ENCODE measurements at places on chromosomes 3 and 15. TPM values are rescaled to one million over a fixed set of nuclear protein-coding genes. Genes with fewer than 3 reads are reported as not detected.

SPTSSB gene
- not detected for total RNA-seq

DNA sequence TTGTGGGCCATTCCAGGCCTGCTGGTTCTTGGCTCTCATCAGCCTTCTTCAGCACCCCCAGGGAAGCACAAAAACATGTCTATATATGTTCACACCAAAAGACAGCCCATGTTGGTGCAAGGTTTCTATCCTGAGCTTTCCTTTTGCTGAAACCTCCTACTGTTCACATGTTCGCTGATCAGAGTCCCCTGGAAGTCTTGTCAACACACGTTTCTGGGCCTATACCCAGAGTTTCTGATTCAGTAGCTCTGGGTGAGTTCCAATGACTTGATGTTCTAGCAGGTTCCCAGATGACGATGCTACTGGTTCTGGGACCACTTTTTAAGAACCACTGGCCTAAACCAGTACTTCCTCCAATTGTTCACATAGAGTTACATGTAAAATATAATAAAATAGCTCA, 46.0 kb downstream of the SUCNR1 start:
- no peaks in the 10 kb centered on the region for H3K4me1 ChIP-seq
- H3K4me3 ChIP-seq, result no peak overlapping the region
- DNase-seq, result no peak
- H3K36me3 ChIP-seq, result no peaks in the 10 kb centered on the region

DNA sequence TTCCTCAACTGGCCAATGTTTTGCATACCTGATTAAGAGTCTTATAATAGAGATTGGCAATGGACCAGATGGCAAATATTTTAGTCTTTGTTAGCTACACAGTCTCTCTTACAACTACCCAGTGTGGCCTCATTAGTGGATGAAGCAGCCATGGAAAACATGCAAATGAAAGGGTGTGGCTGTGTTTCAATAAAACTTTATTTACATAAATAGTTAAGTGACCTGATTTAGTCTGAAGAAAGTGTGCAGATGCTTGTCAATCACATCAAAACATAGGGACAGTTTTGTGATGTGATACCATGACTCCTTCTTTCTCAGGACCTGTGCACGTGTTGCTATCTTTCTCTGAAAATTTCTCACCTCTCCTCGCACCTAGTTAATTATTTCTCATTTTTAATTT, 309.8 kb upstream of the GRM7 start:
- H3K36me3 ChIP-seq, result no peaks in the 10 kb centered on the region
- no peak overlapping the region for H3K4me3 ChIP-seq
- no peaks in the 10 kb centered on the region for H3K4me1 ChIP-seq
- H3K27me3 ChIP-seq, result no peaks in the 10 kb centered on the region
- H3K27ac ChIP-seq, result no peak overlapping the region

FBXW12 gene
- total RNA-seq, result not detected

DNA sequence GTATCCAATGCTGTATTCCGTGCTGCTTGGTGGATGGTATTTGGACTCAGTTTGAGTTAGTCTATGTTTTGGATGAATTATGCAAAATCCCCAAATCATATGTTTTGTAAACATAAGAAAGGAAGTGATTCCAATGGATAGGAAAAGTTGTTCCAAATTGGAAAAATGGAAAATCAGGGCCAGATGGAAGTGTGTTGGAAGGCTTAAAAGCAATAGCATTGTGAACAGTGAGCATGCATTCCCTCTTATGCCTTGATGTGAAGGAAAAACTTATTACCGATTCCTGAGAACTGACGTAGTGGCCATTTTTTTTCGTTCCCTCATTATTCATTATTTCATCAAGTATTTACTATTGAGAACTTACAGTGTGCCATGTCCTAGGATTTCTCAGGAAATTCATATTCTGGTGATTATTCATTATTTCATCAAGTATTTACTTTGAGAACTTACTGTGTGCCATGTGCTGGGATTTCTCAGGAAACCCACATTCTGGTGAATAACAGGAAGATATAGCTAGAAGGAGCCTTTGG, 144.1 kb upstream of the TPRG1 start:
- H3K27me3 ChIP-seq, result no peaks in the 10 kb centered on the region
- H3K4me3 ChIP-seq, result no peak overlapping the region
- no peak overlapping the region for H3K27ac ChIP-seq
- no peak for DNase-seq
- H3K4me1 ChIP-seq, result no peaks in the 10 kb centered on the region

ISG20 gene
- total RNA-seq, result 157 TPM

DNA sequence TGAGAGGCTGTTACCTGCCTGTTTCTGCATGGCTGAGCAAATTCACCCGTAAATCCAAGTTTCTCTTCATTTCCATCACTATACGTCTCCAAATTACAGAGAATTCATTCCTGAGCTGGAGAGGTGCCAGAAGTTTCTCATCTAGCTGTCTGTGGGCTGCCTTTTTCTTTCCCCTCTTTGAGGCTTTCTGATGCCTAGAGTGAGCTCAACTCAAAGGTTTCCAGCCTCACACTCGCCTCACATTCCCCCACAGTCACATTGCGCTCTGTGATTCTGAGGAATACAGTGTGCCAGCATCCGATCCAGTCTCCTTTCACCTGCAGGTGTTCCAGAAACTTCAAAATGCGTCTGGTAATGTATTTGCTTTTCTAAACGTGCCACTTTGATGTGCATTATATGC, 267.2 kb downstream of the MFSD1 start:
- H3K36me3 ChIP-seq, result no peaks in the 10 kb centered on the region
- H3K4me3 ChIP-seq, result no peak within 1 kb of the TSS
- H3K27me3 ChIP-seq, result no peaks in the 10 kb centered on the region
- no peaks in the 10 kb centered on the region for H3K4me1 ChIP-seq
- H3K27ac ChIP-seq, result no peak within 1 kb of the TSS

DNA sequence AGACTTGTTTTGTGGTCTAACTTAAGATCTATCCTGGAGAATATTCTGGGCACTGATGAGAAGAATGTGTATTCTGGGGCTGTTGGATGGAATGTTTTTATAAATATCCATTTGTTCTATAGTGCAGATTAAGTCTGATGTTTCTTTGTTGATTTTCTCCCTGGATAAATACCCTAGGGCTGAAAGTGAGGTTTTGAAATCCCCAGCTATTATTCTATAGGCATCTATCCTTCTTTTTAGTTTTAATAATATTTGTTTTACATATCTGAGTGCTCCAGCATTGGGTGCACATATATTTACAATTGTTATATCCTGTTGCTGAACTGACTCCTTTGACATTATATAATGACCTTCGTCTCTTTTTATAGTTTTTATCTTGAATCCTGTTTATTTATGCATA, 42.9 kb downstream of the GALK2 start:
- no peaks in the 10 kb centered on the region for H3K27me3 ChIP-seq
- H3K27ac ChIP-seq, result no peak overlapping the region
- H3K4me1 ChIP-seq, result no peaks in the 10 kb centered on the region

DNA sequence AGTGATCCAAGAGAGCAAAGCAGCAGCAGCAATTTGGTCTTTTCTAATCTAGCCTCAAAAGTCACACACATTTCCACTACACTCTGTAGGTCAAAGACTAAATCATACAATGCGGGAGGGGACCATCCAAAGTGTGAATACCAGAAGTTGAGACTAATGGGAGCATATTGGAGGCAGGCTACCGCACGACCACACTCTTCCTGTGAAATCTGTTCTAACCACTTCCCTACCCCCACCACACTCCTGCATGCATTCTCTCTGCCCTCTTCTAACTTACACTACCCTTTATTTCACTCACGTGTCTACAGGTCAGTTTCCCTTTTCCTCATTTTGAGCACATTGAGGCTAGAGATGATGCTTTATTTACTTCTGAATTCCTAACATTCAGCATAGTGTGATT, 23.7 kb upstream of the PRTG start:
- no peaks in the 10 kb centered on the region for H3K36me3 ChIP-seq
- no peak overlapping the region for H3K27ac ChIP-seq
- no peaks in the 10 kb centered on the region for H3K4me1 ChIP-seq
- DNase-seq, result no peak
- H3K4me3 ChIP-seq, result no peak overlapping the region

- no peaks in the 10 kb centered on the region for H3K27me3 ChIP-seq
- DNase-seq, result no peak
- no peak overlapping the region for H3K4me3 ChIP-seq
- H3K4me1 ChIP-seq, result no peaks in the 10 kb centered on the region
- H3K36me3 ChIP-seq, result no peaks in the 10 kb centered on the region
- no peak overlapping the region for H3K27ac ChIP-seq
Observed at GRCh38 chr3:38549082-38549481, 52.9 kb downstream of the EXOG start.

DNA sequence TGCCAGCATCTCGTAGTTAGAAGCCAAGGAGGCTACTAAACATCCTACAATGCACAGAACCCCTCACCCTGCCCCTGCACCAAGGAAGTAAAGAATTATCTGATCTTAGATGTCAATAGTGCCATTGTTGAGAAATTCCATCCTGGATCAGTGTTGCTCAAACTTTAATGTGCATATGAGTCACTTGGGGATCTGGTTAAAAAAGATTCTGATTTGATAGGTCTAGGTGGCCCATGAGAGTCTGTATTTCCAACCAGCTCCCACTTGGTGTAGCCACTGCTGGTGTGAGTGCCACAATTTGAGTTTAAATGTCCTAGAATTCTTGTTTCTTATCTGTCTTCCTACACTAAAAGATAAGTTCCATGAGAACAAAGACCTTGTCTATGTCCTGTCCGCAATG, 43.7 kb downstream of the TMEM45A start:
- H3K4me1 ChIP-seq, result no peaks in the 10 kb centered on the region
- H3K36me3 ChIP-seq, result no peaks in the 10 kb centered on the region
- H3K27ac ChIP-seq, result no peak overlapping the region
- H3K4me3 ChIP-seq, result no peak overlapping the region

ARHGEF26 gene
- total RNA-seq, result not detected

DNA sequence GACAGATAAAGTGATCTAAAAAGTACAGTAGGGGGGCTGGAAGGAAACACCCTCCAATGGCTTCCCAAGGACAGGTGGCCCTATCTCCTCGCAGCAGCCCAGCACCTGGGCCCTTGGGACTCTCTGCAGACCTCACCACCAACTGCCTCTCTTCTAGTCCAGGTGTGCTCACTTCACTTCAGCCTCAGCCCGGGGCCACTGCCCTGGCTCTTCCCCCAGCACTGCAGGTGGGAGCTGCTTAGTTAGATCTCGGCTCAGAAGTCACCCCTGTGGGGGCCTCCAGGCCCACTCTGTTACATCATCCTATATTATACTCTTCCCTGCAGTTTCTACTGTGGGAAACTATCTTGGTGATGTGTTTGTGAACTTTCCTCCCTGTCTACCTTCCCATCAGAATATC, 2.0 kb downstream of the KLF15 start:
- DNase-seq, result no peak
- no peak overlapping the region for H3K27ac ChIP-seq
- no peak overlapping the region for H3K4me3 ChIP-seq
- peaks cover 24% of the 10 kb centered on the region for H3K4me1 ChIP-seq

DNA sequence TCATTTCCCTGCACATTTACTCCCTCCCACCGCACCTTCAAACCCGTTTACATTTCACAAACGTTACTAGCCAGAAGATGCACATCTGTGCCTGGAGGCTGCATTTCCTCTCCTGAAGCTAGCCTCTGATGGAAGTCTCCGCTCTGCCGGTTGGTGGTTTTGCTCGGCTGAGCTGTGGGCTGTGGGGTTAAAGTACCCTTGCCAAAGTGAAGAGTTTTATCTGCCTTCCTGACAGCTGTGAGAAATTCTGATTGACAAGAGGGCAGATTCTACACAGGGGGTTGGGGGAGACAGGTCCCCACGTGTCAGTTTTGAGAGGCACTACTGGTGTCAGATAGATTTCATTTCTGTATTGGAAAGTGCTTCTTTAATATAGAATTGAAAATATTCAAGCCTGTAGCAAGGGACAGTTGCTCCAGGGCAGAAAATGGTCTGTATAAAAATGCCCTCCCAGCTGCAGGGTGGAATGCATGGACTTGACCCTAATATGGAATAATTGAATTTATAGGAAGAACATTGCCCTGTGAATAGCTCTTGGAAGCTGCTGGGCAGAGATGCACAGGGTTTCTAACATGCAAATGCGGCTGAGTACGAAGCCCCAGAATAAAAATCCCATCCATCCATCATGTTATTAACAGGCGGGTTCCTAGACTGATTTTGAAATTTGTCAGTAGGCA, 201.1 kb upstream of the RGMA start:
- no peaks in the 10 kb centered on the region for H3K36me3 ChIP-seq
- DNase-seq, result no peak

CYP8B1 gene
- not detected for total RNA-seq

CFAP100 gene
- total RNA-seq, result not detected

KY gene
- not detected for total RNA-seq

OXTR gene
- 0.11 TPM for total RNA-seq

CCDC39 gene
- total RNA-seq, result not detected

DNA sequence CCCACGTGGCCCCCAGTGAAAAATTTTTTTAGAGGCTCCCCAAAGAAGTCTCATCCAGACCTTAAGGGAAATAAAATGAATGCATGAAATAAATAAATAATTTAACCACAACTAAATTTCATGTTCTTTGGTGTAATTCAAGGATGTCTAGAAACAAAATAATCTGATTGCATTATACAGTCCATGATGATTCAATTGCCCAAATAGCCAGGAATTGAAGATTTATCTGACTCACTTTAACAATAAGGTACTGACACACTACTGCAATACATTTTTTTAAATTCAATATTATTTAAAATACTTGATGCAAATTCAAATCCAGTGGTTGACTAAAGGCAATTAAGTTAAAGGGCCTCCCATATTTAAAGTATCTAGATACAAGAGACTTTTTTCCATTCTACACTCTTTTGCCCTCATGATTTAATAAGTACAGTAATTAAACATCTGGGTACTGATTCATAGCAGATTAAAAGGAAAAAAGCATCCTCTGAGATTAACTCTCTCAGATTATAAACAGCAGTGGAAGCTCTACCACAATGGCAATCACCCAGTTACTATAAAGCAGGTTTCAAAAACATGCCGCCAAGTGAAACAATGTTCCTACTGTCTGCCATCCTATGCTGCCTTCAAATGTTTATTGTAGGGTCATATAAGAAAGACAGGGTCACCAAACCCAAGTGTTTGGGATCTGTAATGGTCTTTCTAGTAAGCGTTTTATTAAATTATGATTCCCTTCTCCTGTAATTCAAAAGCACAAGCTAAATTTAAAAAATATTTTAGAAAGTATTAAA, 9.9 kb downstream of the UQCC5 start:
- no peak for DNase-seq
- no peak overlapping the region for H3K4me3 ChIP-seq
- H3K27ac ChIP-seq, result no peak overlapping the region
- H3K36me3 ChIP-seq, result peaks cover 53% of the 10 kb centered on the region
- H3K27me3 ChIP-seq, result no peaks in the 10 kb centered on the region

GPR27 gene
- 0.84 TPM for total RNA-seq

GRCh38 chr3:107884719-107885460, 205.9 kb downstream of the CD47 start:
- no peak for DNase-seq
- H3K27me3 ChIP-seq, result no peaks in the 10 kb centered on the region
- no peaks in the 10 kb centered on the region for H3K36me3 ChIP-seq
- H3K27ac ChIP-seq, result no peak overlapping the region

DNA sequence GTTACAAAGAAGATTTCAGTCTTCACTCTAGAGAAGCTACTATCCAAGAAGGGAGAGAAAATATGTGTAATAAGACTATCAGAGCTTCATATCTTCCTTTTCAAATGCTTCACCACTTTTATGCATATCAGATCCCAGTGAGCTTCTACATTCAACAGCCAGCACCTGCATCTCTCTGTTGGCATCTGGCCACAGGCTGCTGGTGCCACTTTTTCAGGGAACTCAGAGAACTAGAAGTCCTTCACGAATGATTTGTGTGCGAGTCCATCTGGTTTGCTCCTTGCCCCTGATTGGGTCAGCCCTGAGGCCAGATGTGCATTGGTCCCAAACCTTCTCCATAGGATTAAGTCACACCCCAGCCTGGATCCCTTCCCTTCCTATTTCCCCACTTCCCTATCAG, 22.1 kb downstream of the SNTN start:
- H3K27ac ChIP-seq, result no peak overlapping the region
- H3K4me1 ChIP-seq, result no peaks in the 10 kb centered on the region
- H3K36me3 ChIP-seq, result no peaks in the 10 kb centered on the region
- no peak for DNase-seq
- H3K4me3 ChIP-seq, result no peak overlapping the region
- H3K27me3 ChIP-seq, result no peaks in the 10 kb centered on the region
